ENCODE measurements at places on chromosomes 4 and X. TPM values are rescaled to one million over a fixed set of nuclear protein-coding genes. Genes with fewer than 3 reads are reported as not detected.

VEGFC gene
- 12.8 TPM for polyA plus RNA-seq

GTPBP6 gene
- polyA plus RNA-seq: 7.1 TPM

SHISA3 gene
- polyA plus RNA-seq: 0.21 TPM

SPATA4 gene
- polyA plus RNA-seq: 0.22 TPM

SEPTIN6 gene
- 6.6 TPM for polyA plus RNA-seq

GPR78 gene
- polyA plus RNA-seq: 5.4 TPM

UGT2B11 gene
- polyA plus RNA-seq: not detected

MAP9 gene
- 1.9 TPM for polyA plus RNA-seq

NAP1L2 gene
- polyA plus RNA-seq: 8.2 TPM

PAGE2B gene
- not detected for polyA plus RNA-seq

ARSJ gene
- 3.2 TPM for polyA plus RNA-seq

SOWAHD gene
- 0.27 TPM for polyA plus RNA-seq

TACR3 gene
- polyA plus RNA-seq: 0.01 TPM

GRIA2 gene
- 3.6 TPM for polyA plus RNA-seq

GDPD2 gene
- polyA plus RNA-seq: not detected

ARMCX1 gene
- 53.8 TPM for polyA plus RNA-seq

MUC7 gene
- polyA plus RNA-seq: not detected

PPBP gene
- not detected for polyA plus RNA-seq

DCLK2 gene
- 8.0 TPM for polyA plus RNA-seq

TRO gene
- polyA plus RNA-seq: 37.3 TPM

USP17L15 gene
- polyA plus RNA-seq: not detected

ADGRG2 gene
- polyA plus RNA-seq: 0.12 TPM

SPANXC gene
- not detected for polyA plus RNA-seq

RAB9A gene
- polyA plus RNA-seq: 46.3 TPM

IL1RAPL1 gene
- polyA plus RNA-seq: 0.32 TPM

YTHDC1 gene
- polyA plus RNA-seq: 86.6 TPM

TRPC5OS gene
- 0.02 TPM for polyA plus RNA-seq

CUL4B gene
- 26.2 TPM for polyA plus RNA-seq

PTCHD1 gene
- polyA plus RNA-seq: 0.04 TPM

POF1B gene
- 0.58 TPM for polyA plus RNA-seq

USP26 gene
- not detected for polyA plus RNA-seq

TMEM31 gene
- 0.85 TPM for polyA plus RNA-seq

MAB21L2 gene
- 0.10 TPM for polyA plus RNA-seq

SEC24B gene
- polyA plus RNA-seq: 35.6 TPM

GABRE gene
- polyA plus RNA-seq: 2.0 TPM

NHS gene
- polyA plus RNA-seq: 4.7 TPM

LDOC1 gene
- 51.7 TPM for polyA plus RNA-seq

MAGED1 gene
- polyA plus RNA-seq: 310 TPM

ERCC6L gene
- polyA plus RNA-seq: 0.23 TPM

ASB12 gene
- 0.46 TPM for polyA plus RNA-seq

CPE gene
- polyA plus RNA-seq: 69.2 TPM

MAGEA4 gene
- polyA plus RNA-seq: not detected

NDP gene
- polyA plus RNA-seq: 19.9 TPM

UGT2B17 gene
- not detected for polyA plus RNA-seq

GSX2 gene
- not detected for polyA plus RNA-seq

MAGED4B gene
- 29.6 TPM for polyA plus RNA-seq

DDIT4L gene
- polyA plus RNA-seq: 5.2 TPM

GAGE12H gene
- polyA plus RNA-seq: not detected

CYLC1 gene
- not detected for polyA plus RNA-seq

FDCSP gene
- 18.3 TPM for polyA plus RNA-seq

CAPN6 gene
- polyA plus RNA-seq: 1.7 TPM

RHOXF2B gene
- 0.17 TPM for polyA plus RNA-seq

PSAPL1 gene
- polyA plus RNA-seq: not detected

PDLIM5 gene
- polyA plus RNA-seq: 154 TPM

ASMT gene
- not detected for polyA plus RNA-seq

CFP gene
- polyA plus RNA-seq: 1.6 TPM
